Head of caudate nucleus (tissue), 42 donors: ENCODE measurements at places on chromosomes 1 and 21.

GRCh38 chr1:9057851-9058250 lies 11.6 kb downstream of the SLC2A5 start:
- no peak for DNase-seq

- DNase-seq, result no peak
Measured at GRCh38 chr1:30745156-30745833, 12.3 kb downstream of the LAPTM5 start.

GRCh38 chr1:110339407-110340206 lies 430 bp downstream of the RBM15 start:
- DNase-seq, result peak; percentile 81

DNA sequence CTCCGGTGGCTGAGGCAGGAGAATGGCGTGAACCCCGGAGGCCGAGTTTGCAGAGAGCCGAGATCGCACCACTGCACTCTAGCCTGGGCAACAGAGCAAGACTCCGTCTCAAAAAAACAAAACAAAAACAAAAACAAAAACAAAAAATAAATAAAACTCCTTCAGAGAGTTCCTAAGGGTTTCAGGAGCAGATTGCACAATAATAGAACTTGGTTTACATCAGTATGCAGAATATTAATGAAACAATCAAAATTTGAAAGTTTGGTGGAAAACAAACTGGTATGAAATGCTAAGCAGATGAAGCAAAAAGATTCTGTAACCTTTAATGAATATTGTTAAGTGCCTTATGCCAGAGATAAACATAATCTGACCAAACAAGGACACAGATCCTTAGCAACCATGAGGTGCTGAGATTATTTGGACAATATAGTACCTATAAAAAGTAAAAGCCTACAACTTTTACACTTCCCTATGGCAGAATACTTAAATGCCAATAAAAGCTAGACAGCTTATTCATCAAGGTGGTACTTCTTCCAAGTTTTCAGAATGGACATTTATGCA lies 41.2 kb downstream of the SLC25A24 start:
- DNase-seq, result no peak

DNA sequence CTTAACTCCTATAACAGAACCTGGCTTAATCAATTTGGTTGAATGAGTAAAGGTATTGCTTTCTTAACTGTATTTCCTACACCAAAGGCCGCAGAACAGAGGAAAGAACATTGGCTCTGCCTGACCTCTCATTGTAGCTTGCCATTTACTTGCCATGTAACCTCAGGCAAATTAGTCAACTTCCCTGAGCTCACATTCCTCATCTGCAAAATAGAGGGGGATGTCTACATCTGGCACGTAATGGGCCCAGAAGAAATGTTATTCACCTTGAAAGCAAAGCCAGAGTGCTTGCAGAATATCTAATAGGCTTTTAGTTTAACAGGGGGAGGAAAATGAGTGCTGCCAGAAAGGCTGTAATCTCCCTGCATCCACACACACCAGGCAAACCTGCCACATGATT lies 44.3 kb downstream of the LAMC2 start:
- DNase-seq, result no peak
